Stimulated activated CD8-positive, alpha-beta memory T cell treated with anti-CD3 and anti-CD28 coated beads, Interleukin-15, amount 100 ng/mL, for 48 hours (primary cell): ENCODE measurements at places on chromosomes 5 and 9.

- DNase-seq, result no peak
Observed at GRCh38 chr5:139315056-139315615, 21.6 kb downstream of the MATR3 start.

- DNase-seq, result no peak
Observed at GRCh38 chr5:59829386-59829785, 64.1 kb downstream of the PDE4D start.

DNA sequence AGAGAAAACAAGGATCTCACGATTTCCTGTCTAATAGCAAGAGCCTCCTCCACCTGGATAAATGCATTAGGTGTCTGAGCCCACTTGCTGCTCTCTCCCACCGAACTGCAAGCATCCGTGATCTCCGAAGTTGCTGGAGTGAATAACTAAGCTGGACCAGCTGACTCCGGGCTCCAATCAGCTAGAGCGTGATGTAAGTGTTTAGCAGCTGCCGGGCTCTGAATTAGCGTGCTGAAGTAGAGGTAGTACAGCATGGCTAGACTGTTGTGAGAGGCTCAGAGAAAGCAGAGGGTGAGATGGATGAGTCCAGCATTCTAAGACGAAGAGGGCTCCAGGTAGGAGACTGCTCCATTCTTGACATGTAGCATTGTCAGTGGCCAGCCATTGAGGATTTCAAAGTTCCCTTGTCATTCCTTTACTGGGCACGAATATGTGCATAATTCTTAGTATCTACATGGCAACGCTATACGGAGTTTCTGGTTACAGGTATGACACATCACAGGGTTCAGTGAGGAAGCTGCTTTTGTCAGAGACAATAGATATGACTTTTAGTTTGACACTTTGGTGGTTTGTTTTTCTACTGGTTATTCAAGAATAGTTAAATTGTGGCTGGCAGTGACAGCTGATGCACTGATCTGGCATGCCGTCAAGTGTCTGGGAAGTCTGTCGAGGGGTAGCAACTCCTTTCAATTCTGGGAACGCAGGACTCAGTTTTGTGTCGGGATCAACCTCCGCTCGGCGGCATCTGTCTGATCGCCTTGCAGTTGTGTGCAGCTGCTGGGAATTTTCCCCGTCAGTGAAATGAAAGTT lies 232.6 kb downstream of the MAST4 start:
- peak; percentile 38 for DNase-seq

DNA sequence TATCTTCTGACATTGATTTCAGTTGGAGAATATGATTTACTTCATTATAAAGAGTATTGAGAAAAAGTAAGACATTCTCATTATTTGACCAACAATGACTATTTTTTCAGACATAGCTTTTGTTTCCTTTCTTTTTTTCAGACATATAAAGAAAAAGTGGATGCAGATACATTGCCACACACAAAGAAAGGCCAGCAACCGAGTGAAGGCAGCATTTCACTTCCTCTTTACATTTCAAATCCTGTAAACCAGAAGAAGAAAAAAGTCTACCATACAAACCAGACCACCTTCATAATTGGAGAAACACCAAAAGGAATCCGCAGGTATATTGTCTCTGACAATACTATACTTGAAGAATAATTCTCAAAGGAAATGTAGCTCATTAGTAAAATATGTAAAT lies 128.9 kb downstream of the ERCC6L2 start:
- DNase-seq, result no peak

GRCh38 chr9:26470284-26470683 lies 422.3 kb downstream of the CAAP1 start:
- DNase-seq, result no peak

GRCh38 chr5:179553006-179553405 lies 2.7 kb downstream of the RUFY1 start:
- no peak for DNase-seq

DNA sequence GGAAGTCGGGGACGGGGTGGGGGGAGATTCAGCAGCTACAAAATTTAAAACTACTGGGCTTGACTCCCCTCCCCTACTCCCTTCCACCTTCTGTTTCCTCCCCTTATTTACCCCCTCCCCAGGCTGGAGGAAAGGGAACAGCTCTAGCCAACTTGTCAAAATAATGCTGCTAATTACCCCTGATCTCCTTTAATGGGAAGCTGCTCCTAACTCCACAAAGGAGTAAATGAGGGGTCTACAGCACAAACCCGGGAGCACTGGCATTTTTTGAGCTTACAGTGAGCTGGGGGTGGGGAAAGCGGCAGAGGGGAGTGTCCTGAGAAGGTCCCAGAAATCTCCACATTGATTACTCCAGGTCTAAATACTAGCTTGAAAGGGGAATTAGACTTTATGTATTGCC lies 3.1 kb downstream of the PTCH1 start:
- DNase-seq, result no peak

DNA sequence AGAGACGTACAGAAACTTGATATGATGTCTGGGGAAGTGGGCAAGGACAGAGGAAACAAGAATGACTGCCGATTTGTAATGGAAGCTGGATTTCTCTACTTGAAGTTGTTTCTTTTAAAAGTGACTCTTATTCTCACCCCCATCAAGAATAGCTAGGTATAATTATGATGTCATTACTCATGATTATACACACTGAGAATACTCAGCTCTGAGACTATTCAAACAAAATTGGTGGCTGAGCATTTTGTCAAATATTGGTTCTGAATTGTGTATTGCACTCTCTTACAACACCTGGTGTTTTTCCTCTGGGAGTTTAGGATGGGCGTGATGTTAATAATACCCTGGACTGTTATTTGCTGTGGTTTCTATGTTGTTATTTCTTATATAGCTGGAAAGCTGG lies 46.3 kb downstream of the MAST4 start:
- DNase-seq, result no peak

DNA sequence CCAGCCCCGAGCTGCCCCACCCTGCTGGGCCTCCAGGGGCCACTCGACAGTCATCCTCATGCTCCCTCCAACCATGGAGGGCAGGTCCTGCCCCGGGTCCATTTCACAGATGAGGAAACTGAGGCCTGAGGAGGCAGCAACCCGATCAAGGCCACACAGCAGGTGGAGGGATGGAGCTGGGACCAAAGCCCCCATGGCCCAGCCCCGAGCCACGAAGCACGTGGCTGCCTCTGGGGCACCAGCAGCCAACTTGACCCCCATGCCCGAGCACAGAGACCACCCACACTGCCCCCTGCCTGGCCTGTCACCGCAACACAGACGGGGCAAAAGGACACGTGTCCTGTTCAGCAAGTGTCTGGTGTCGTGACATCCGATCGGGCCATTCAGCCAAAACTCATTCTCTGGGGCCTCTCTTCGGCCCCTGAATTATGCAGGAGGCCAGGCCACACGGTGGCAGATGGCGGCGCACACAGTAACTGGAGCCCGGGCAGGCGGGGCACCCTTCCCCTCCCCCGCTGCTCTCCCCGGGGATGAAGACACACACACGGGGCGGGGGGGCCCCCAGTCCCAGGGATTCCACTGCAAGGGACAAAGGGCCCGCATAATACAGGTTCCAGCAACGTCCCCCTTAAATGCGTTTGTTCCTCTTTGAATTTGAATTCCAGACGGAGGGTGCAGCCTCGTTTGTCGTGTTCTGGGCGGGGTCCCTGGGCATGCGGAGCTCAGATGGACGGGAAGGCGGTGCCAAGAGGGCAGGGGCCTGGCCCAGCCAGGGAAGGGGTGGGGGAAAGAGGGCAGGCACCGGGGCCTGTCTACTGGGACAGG lies 29.4 kb upstream of the TMEM250 start:
- no peak for DNase-seq

DNA sequence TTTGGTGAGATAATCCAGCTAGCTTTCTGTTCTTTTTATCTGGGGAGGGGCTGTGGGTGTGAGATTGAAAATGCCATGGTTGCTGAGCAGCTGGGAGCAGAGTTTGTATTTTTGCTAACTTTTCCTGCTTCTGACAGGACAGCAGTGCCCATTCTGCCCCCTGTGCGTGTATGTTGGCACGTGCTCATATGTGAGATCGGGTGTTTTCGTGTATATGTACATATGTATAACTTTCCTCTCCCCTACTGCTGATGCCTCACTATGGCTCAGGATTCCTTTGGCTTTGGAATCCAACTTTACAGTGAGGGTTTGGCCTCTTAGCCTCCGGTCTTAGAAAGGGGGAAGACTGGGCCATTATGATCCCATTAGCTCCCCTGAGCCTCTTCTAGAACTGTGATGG lies 38.3 kb downstream of the RGS3 start:
- DNase-seq, result no peak

- no peak for DNase-seq
Observed at GRCh38 chr5:20088361-20088760, 100.4 kb upstream of the CDH18 start.

GRCh38 chr5:36777105-36777757 lies 99.3 kb upstream of the NIPBL start:
- DNase-seq, result no peak

GRCh38 chr9:30677221-30677620 lies 1707.2 kb upstream of the ACO1 start:
- DNase-seq, result no peak

GRCh38 chr5:142819292-142819691 lies 49.1 kb downstream of the ARHGAP26 start:
- no peak for DNase-seq

- no peak for DNase-seq
Observed at GRCh38 chr9:123318202-123318601, 37.8 kb upstream of the CRB2 start.

DNA sequence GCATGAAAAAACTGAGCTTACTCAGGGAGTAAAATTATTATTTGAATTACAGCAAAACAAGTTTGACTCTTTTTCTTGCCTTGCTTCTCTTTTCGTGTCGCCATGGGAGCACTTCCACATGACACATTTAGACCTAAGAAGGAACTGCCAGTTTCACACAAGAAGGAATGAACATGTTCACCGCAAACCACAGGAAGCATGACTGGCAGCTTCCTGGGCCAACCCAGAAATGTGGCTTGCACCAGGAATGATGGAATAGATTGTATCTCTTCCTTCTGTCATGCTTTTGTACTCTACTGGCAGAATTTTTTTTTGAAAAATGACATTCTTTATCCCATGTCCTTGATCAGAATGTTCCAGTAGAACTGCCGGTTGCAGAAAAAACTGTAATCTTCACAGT lies 32.9 kb upstream of the MAN2A1 start:
- peak; percentile 30 for DNase-seq

GRCh38 chr9:82882138-82882537 lies 180.8 kb downstream of the RASEF start:
- DNase-seq, result no peak

- no peak for DNase-seq
Observed at GRCh38 chr9:93667627-93668026, 91.2 kb downstream of the PHF2 start.

- no peak for DNase-seq
Observed at GRCh38 chr5:154740957-154741356, 14.2 kb upstream of the LARP1 start.

GRCh38 chr5:168712280-168712924 lies 133.2 kb upstream of the PANK3 start:
- DNase-seq, result no peak

GRCh38 chr5:132272311-132273210 lies 15.1 kb downstream of the PDLIM4 start:
- no peak for DNase-seq

DNA sequence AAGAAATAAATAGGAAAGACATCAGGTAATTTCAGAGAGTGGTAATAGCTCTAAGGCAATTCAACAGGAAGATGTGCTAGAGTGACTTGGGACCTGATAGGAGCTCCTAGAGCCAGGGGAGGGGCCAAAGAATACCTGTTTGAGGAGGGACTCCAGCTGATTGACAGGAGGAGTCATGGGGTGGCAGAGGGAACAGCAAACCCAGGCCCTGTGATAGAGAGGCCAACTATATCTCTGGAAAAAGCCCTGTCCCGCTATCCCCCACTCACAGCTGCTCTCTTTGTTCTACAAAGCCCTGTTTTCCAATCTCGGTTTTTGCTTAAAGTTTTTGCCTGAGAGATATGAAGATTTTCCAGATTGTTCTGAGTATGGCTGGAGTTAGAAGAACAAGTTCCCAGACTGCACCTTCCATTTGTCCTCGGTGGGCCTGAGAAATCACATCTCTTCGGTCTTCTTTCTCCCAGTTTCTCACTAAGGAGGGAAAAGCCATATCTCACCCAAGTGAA lies 9.0 kb upstream of the NSD1 start:
- no peak for DNase-seq

- DNase-seq, result no peak
Observed at GRCh38 chr5:81768935-81769452, 18.1 kb upstream of the SSBP2 start.

DNA sequence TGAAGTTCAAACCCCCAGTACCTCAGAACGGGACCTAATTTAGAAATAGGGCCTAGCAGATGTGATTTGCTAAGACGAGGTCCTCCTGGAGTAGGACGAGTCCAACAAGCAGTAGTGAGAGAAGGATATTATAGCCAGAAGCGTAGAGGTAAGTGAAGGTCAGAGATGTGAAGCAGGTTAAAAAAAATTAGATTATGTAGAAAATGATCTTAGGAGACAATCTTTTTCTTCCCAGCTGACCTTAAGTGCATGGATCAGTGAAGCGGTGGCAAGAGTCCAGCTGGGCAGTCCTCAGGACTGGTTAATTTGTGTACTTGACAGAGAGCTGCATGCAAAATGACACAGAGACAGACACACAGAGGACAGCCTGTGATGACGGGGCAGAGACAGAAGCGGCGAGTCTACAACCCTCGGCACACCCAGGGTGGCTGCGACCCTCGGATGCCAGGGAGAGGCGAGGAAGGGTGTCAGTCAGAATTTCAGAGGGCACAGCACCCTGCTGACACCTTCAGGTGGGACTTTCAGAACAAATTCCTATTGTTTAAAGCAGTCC lies 131.4 kb upstream of the IRX4 start:
- no peak for DNase-seq
